ENCODE measurements at places on chromosomes 12 and 14.

GRCh38 chr14:65255583-65256461 is 153.5 kb upstream of the MAX start:
- no peak for DNase-seq

GRCh38 chr14:49754570-49755097 is 13.3 kb upstream of the KLHDC2 start:
- no peak for DNase-seq

DNA sequence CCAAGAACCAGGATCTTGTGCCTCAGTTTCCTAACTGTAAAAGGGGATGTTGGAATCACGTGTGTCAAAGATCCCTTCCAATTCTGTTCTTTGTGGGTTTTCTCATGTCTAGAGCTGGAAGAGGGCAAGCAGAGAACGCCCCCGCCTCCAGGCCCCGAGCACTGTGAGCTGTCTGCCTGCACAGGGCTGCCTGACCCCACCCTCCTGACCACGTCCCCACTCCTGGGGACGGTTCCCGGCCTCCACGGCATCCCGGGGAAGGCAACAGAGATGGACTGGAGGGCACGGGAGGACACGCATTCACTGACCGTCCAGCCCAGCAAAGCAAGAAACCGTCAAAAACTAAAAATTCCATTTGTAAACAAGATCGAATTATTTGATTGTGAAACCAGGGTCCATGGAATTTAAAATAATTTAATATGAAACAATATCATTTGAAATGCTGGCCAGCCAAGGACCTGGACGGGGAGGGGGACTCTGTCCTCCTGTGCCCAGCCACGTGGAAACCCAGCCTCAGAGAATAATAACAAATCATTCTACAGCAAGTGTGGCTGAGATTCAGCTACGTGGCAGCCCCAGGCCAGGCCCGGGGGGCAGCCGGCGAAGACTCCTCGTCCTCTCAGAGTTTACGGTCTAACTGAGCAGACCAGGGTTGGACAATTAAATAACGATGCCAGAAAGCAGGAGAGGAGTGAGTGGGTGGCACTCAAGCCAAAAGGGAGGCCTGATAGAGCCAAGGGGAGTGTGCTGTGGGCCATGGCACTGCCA is 87.3 kb upstream of the DIO3 start:
- no peak for DNase-seq

DNA sequence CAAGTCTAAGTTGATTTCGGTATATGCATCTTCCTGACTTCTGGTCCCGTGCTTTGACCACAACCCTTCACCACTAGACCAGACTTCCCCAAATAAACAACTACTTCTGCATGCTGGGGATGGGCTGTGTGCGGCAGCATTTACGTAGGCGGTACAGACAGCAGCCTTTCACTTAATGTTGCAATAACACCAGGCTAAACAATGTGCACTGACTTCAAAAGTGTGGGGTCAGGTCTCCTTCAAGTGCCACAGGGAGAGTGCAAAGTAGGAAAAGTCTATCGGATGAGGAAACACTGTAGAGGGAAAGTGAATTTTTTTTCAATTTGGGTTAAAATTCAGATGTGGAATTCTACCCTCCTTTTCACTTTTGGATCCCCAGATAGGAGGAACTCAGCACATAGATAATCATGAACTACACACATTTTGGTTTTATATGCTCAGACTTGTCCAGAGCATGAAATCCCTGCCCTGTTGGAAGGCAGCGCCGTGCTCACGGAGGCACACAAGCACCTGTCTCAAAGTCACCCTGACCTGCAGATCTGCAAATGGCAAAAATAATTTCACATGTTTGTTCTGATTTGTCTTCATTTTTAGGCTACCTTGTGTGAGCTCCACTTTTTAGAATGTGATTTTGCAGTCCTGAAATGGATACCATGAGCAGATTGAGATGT is 3.6 kb upstream of the FOS start:
- DNase-seq = no peak

- DNase-seq = no peak
Measured at GRCh38 chr12:12194206-12194605, 72.6 kb downstream of the LRP6 start.

DNA sequence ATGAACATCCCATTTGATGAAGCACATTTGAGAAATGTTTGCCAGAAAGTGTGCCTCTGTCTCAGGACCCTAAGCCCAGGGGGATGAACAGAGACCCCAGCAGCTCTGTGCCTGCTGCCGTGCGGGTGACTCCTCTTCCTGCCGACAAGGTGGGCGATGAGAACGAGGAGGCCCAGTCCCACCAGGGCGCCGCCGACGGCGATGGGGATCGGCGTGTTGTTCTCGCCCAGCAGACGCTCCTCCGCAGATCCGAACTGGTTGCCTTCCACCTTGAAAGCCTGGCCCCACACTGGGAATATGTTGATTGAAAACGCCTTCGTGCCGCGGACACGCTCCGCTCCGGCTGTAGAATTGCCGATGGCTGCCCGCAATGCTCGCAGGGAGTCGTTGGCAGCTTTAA is 44.1 kb downstream of the LRTM2 start:
- no peak for DNase-seq

GRCh38 chr14:101069228-101069549 is 165.7 kb upstream of the RTL1 start:
- DNase-seq = no peak

- no peak for DNase-seq
Measured at GRCh38 chr12:573232-573631, 90.0 kb downstream of the NINJ2 start.

DNA sequence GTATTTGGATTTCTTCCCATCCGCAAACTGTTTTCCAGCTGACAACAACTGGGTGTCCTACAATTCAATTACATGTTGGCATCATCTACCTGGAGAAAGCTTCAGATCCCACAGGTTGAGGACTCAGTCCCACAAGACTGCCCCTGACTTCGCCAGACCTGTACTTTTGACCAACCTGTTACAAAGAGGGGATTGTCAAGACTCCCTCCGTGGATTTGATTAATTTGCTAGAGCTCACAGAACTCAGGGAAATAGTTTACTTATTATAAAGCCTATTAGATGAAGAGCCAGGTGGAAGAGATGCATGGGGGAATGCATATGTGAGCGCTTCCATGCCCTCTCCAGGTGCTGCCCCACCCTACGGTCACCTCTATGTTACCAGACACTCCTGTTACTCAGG is 14.6 kb downstream of the RESF1 start:
- DNase-seq = no peak

DNA sequence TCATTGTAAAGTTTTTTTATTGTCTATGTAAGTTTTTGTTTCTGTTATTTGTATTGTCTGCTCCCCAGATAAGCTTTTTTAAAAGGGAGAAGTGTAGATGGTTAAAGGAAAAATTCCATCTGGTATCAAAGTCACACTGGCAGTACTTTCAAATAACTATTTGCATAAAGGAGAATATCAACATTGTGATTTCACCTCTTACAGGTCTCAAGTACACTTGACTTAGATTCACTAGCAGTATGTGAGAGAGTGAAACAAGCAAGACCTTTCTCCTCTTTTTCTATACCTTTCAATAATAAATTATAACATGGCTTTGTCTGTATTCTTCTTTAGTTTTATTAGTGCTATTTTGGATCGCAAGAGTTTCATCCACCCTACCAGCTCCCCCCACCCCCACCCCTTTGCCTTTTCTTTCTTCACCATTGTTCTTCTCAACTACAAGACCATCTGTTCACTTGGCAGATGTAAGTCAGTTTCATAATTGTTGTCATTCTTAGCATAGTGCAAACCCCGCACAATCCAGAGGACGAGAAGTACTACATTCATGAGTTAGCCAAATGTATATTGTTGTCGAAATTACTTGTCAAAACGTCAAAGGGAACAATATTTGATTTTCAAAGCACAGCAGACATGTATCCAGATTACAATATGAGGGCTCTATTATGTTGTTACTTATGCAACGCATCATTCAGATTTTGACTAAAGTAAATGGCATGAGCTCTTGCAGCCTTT is 602.7 kb upstream of the FLRT2 start:
- no peak for DNase-seq

GRCh38 chr12:46168426-46168825 is 100.4 kb downstream of the SLC38A1 start:
- no peak for DNase-seq

- no peak for DNase-seq
Measured at GRCh38 chr12:123790905-123791467, 28.9 kb downstream of the DNAH10 start.

- no peak for DNase-seq
Measured at GRCh38 chr14:93944348-93945069, 17.4 kb downstream of the FAM181A start.

GRCh38 chr12:79686171-79686570 is 4.6 kb downstream of the PAWR start:
- no peak for DNase-seq

GRCh38 chr12:49428793-49429192 is 61.5 kb downstream of the SPATS2 start:
- DNase-seq = peak; percentile 54

DNA sequence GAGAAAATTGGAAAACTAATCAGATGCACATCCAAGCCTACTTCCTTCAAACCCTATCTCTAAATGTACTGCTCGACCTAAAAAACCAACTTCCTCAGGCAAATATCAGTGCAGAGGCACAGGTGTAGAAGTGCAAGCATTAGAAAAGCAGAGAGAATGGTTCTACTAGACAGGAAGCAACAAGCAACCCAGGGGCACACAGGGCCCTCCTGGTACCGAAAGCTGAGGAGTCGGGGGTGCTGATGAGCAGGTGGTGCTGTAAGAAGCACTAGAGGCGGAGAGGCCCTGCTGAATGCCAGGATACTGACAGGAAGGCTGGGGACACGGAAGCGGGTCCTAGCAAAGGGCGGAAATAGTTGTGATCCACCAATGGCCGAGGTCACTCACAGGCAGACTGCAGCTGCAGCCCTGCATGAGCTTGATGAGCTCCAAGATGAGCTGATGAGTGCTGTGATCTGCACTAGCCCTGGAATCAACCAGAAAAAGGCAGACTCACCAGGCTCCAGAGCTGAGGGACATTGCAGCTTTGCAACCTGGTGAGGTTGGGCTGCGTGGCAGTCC is 85.9 kb downstream of the TTC7B start:
- DNase-seq = no peak

GRCh38 chr14:96117101-96117897 is 78.1 kb downstream of the C14orf132 start:
- DNase-seq = no peak

GRCh38 chr12:91870872-91871707 is 274.6 kb downstream of the BTG1 start:
- no peak for DNase-seq

DNA sequence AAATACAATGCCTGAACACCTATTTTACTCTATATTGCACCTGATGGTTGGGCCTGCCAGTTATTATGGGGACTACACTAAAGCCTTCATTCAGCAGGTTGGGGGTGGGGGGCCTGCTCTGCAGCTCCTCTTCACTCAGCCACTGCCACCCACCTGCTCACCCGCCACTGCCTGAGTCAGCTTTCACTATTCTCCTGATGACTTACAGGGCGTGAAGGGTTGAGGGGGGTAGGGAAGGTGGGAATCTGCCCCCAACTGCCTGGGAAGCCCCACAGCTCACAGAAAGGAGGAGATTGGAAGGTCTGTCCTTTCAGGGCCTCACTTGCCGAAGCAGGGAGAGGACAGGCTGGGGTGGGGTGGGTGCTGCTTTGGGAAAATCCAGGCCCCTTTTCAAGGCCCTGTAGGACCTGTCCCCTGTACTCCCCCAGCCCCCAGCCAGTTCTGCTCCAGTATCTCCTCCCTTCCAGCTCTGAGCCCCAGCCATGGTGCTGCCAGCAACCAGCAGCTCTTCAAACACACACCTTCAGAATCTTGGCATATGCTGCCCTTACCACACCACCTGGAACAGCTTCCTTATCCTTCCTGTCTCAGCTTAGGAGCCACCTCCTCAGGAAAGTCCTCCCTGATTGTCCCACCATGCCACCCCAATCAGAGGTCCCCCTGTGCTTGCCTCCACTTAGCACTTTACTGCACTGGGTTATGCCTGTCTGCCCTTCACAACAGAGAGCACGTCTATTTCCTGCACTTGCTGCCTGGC is 33.1 kb downstream of the IRF2BPL start:
- DNase-seq = no peak

DNA sequence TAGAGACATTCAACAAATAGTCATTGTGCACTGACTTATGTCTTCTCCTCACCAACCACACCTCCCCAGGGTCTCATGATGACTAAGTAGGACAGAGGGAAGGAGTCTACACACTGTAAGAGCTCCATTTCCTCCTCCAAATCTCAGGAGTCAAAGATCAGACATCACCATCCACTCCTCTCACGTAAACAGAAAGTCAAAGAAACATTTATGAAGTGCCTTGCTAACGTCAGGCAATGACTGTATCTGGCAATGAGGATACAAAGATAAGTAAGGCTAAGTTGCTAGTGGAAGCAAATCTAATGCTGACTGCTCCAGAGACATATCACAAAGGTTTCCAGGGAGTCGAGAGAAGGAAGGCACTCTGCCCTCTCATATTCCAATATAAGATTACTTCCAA is 88.9 kb downstream of the SLC2A13 start:
- DNase-seq = peak; percentile 7

- DNase-seq = no peak
Measured at GRCh38 chr14:90692061-90692460, 124.2 kb downstream of the TTC7B start.

DNA sequence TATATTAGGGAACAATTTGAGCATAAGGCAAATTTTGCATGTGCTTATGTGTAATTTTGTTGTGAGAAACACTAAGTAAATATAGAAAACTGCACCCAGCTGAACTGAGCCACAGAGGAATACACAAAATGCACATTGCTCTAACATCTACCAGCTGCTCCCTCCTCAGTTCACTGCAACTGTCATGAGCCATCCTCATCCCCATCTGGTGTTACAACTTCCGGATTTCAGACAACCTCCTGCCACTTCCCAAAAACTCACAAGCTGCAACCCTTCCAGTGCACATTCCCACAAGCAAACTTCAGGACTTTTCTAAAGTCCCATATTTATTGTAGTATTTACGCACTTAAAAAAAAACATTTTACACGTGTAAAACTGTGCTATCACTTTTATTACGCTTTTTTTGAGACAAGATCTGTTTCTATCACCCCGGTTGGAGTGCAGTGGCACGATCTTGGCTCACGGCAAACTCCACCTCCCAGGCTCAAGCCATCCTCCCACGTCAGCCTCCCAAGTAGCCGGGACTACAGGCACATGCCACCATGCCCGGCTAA is 169.1 kb upstream of the TBX3 start:
- DNase-seq = peak; percentile 49

DNA sequence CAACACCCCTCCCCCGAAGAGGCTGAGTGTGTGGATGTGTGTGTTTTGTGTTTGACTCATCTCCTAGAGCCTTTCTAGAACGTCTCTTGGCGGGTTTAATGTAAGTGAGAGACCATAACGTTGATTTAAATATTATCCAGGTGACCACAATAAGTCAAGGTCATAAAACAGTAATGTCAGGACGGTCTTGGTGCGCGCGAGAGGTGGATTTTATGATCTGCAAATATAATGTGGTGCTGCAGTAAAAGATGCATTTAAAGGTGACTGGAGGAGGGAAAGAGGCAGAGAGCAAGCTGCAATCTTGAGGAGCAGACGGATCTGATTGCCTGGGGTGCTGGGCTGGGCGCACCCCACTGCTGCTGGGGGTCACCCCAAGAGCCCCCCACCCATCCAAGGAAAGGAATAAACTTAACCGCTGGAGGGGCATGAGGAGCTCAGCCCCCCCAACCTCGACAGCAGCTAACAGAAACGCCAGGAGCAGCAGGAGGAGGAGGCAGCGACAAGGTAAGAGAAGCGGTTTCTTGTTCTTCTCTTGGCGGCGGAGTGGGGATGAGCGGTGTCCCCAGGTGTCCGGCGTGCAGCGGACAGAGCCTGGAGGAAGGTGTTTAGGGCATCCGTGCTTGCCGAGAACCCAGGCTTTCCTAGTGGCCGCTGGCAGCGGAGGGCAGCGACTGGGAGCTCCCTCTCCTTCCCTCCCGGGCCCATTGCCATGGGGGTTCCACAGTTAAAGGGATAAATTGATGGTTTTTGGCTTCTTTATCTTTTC is 5.5 kb downstream of the HOXC10 start:
- DNase-seq = no peak

All from AG08395 (cell line).